ELR (cell line): ENCODE measurements at places on chromosomes 1 and 21.

DNA sequence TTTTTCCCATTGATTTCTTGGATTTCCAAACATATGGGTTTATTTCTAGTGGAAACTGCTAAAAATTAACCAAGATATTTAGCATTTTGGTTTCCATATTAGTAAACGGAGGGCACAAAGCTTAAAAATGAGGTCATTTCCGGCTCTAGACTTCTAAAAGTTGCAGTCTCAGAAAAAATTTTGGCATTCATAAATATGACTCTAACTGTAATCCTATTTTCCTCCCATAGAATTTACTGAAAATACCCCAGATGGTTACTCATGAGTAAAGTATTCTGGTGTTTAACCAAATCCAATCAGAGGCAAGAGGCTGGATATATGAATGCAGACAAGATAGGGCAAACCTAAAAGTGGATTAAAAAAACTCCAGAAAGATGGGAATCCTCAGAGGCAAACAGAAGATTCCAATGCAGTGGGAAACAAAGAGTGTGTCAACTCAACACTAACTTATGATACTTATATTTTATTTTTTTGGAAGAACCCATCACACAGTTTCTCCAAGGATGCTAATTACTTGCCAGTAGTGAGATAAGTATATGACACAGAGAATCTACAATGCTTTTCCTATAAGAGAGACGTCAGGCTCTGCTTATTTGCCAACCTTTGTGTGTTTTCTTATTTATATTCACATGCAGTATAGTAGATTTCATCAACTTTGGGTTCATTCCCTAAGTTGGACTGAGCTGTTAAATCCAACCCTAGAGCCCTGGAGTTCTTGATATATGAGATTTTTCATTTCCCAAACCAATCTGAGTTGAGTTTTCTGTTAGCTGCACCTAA lies 90.1 kb upstream of the BCL10 start:
- peak; percentile 95 for DNase-seq

GRCh38 chr21:42545317-42545716 lies 31.7 kb downstream of the SLC37A1 start:
- DNase-seq = no peak

GRCh38 chr1:16189921-16190621 lies 22.4 kb downstream of the ARHGEF19 start:
- DNase-seq = no peak

DNA sequence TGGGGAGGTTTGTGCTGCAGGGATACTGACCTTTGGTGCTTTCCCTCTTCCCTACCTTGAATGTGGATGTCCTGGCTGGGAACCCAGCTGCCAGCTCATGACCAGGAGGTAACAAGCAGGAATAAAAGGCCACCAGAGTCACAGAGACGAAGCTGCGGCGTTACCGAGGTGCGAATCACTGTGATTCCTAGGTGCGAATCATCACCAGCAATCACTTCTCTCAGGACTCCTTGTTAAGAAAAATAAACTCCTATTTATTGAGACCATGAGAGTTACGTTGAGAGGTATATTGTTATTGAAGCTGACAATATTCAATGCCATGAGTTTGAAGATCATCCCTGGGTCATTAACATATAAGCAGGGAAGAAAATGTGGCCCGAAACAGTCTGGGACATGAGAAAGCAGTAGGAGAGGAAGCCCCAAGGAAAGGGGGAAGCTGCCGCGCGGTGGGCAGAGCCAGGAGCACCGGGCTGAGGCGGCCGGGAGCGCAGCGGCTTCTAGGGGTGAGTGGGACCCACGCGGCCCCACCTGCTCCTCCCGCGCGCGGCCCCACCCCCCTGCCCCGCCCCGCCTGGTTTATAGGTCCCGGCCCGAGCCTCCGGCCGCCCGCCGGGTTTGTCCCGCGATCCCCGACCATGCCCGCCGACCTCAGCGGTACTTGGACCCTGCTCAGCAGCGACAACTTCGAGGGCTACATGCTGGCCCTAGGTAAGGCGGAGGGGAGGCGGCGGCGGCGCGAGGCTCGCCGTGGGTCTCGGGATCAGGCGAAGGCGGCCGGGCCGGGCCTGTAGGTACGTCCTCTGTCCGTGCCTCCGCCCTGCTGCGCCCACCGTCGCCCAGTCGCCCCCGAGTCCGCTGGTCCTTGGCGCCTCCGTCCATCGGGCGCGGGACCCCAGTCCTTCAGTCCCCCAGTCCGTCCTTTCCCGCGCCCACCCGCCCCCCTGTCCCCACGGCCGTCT lies at the start of gene RBP7:
TSS of gene RBP7 (plus strand) at position 605 of the 959 bp plus-strand sequence. CDS start at position 636, 31 bp downstream.
- peak; percentile 35 for DNase-seq

GRCh38 chr21:14086553-14086952 lies 124.2 kb downstream of the LIPI start:
- no peak for DNase-seq

DNA sequence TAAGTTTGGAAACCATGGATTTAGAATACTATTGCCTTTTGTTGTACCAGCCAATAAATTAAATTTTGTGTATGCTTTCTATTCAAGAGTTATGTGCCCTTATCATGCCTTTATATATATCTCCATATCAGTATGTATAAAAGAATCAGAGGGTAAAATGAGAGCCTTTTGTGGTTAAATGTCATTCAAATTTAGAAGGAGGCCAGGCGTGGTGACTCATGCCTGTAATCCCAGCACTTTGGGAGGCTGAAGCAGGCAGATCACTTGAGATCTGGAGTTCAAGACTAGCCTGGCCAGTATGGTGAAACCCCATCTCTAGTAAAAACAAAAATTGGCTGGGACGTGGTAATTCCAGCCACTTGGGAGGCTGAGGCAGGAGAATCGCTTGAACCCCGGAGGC lies 88.9 kb downstream of the XPR1 start:
- DNase-seq = peak; percentile 3

DNA sequence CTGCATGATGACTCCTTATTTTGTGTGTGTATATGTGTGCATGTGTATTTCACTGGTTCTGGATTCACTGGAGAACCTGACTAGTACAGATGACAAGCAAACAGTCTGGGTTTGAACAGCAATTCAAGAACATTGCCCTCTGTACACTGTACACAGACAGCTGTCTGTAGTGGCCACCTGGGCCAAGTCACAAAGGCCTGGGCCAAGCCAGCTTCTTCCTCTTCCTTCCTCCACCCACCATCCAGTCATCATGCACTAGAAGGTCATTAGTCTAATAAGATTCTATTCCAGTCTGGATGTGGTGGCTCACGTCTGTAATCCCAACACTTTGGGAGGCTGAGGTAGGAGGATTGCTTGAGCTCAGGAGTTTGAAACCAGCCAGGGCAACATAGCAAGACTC lies 155.9 kb downstream of the ELAVL4 start:
- DNase-seq = no peak

DNA sequence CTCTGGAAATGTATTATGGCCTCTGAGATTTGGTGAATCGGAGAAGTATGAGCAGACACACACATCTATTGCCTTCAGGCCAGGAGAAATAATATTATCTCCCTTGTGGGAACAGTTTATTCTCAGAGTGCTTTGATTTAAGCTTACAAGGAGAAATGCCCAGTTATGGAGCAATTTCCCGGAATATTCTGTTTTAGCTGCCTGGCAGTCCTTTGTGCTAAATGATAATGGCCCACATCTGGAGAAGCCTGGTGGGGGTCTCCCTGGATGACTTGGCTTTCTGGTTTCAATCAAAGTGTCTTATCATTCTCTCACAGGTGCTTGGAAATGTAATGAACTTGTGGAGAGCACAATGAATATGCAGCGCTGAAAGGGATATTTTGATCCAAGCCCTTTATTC lies 389.6 kb upstream of the USP24 start:
- no peak for DNase-seq

DNA sequence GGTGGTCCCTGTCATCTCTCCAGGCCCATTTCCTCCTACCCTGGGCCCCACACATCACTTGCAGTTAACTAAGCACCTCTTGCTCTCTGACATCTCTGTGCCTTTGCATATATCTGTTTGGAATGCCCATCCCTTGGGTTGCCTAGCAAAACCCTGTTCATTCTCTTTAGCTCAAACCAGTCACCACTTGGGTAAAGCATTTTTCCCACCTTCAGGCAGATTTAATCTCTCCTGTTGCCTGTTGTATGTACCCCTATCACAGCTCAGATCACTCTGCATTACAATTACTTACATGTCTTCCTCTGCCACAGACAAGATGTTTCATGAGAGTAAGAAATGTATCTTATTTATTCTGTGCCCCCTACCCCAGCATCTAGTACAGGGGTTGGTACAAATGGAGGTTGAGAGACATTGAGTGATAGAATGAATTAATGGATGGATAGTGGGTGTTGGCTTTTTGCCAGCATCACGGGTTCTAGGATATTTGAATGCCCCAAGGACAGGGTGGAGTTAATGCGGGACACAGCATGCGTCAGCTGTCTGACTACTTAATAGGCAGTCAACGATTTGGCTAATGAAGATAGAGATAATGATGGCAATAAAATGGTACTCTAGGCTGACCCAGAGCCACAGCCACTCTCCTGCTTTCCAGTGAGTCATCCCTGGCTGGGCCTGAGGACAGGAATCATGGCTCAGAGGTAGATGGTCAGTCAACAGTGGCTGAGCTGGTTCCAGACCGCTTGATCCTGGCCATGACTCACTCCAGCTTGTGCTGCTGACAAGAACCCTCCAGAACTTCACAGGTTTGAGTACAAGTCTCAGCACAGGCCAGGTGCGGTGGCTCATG lies 6.5 kb downstream of the NR0B2 start:
- peak; percentile 97 for DNase-seq

DNA sequence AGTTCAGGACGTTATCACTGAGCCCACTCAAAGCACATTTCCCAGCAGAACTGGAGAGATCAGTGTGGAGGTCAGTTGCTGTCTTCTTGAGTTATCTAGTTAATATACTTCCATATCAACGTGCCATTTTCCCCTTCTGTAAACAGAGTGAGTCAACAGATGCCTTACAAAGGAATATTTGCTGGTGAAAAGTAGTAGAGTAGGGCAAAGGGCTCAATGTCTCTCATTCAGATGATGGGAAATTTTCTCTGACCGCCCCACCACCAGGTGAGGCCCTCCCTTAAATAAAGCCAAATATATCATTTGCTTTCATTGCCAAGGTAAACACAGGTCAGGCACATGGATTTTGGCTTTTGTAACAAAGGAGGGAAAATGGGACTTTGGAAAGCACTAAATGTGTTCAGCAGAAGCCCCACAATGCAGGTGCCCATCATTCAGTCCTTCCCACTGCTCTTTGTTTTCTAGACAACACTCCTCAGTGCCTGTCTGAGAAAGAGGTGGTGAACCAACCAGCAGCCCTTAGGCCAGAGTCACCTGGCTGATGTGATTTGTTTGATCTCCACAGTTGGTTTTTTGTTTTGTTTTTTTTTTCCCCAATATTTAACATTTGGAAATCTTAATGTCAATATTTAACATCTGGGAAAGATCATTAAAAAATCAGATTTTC lies 40.5 kb upstream of the SAMD13 start:
- peak; percentile 12 for DNase-seq
